NCI-H446 (cell line): ENCODE measurements at places on chromosomes 4 and X.

GRCh38 chr4:145937971-145938611 is 532 bp downstream of the ZNF827 start:
- peak; percentile 16 for DNase-seq

DNA sequence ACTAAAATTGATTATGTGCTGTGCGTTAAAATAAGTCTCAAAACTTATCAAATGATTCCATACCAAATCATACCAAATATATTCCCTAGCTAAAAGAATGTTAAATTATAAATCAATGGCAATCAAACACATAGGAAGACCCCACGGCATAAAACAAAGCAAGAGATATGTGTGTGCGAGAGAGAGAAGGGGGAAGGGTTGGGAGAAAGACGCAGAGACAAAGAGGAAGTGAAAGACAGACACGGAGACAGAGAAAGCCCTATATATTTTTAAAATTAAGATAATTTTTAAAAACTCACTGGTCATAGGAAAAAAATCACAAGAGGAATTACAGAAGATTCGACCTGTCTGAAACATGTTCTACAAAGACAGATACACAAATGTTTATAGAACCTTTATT is 371.4 kb downstream of the NLGN4X start:
- DNase-seq, result no peak

GRCh38 chr4:115607311-115607710 is 493.9 kb upstream of the NDST4 start:
- DNase-seq, result peak; percentile 52

- no peak for DNase-seq
Measured at GRCh38 chrX:100363896-100364295, 46.2 kb downstream of the PCDH19 start.
